Daoy (cell line): ENCODE measurements at places on chromosomes 1 and 21.

GRCh38 chr1:201023517-201023902 is at the start of gene KIF21B:
Gene KIF21B (minus strand): TSS chr1:201023714. CDS start chr1:201023383, 331 bp downstream.
- peak; percentile 88 for DNase-seq

- DNase-seq, result no peak
Observed at GRCh38 chr1:179923029-179923428, 31.6 kb upstream of the CEP350 start.

- peak; percentile 67 for DNase-seq
Observed at GRCh38 chr1:157193702-157194391, 55.7 kb upstream of the ETV3 start.

- DNase-seq, result no peak
Observed at GRCh38 chr1:22685591-22686059, 25.0 kb upstream of the EPHB2 start.

DNA sequence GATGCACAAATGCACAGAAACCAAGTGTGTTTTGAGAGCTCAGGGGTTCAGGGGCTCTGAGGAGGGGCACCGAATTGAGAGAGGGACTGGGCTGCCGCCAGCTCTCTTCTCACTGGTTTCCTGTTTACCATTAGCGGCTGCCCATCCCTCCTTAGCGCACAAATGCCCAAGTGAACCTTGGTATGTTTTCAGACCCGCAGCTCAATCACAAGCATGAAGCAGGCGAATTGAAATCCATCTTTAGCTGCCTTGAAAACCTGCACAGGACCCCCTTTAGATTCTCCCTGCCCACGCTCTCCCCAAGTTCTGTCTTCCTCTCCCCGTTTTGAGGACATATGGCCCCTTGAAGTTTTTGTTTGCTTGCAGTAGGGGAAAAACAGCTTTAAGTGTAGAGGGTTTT is 61.1 kb upstream of the ACOT11 start:
- DNase-seq, result no peak

DNA sequence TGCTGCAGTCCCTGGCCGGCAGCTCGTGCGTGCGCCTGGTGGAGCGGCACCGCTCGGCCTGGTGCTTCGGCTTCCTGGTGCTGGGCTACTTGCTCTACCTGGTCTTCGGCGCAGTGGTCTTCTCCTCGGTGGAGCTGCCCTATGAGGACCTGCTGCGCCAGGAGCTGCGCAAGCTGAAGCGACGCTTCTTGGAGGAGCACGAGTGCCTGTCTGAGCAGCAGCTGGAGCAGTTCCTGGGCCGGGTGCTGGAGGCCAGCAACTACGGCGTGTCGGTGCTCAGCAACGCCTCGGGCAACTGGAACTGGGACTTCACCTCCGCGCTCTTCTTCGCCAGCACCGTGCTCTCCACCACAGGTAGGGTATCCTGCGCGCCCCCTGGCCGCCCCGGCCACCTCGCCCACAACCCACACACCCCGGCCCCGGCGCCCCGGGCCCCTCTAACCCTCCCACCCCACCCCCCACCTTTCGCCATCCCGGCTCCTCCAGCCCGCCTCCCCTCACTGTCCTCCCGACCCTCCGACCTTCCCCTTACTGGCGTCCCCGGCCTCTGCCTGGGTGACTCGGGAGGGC is 352 bp downstream of the KCNK1 start:
- DNase-seq, result peak; percentile 70

DNA sequence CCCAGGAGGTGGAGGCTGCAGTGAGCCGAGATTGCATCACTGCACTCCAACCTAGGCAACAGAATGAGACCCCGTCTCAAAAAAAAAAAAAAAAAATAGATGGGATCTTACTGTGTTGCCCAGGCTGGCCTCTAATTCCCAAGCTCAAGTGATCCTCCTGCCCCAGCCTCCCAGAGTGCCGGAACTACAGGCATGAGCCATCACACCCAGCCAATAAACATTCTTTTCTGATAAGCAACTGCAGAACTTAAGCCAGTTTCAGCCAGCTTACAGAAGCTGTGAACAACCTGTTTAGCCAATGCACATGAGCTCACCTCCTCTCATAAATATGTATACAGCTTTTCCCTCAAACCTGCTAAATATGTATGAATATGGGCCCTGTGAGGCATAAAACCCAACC is 3.1 kb upstream of the MIIP start:
- no peak for DNase-seq

DNA sequence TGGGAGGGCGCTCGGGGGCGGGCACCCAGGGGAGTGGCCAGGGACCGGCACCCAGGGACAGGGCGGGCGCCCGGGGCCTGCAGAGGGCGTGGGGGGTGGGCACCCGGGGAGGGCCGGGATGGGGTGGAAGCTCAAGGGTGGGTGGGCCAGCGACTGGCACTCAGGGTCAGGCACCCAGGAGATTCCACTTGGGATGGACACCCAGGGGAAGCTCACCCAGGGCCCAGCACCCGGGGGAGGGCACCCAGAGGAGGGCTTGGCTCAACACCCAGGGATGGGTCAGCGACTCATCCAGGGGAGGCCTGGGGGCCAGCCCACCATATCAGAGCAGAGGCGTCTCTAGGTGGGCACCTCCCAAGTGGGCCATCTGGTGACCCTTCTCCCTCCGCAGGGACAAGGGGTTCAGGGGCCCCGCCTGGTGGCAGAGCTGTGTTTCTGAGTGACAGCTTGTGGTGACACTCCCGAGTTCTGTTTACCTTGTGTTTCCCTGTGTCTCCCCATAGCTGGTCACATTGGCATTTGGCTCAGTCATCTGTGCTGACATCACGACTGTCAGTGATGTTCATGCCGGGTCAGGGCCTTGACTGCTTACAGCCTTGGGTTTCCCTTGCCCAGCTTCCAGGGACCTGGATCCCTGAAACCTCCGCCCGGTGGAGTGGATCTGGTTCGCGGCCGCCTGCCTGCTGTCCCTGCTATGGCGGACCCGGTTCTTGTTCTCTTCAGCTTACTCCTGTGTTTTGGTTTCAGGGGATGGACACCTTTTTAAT is 749 bp downstream of the IBA57 start:
- peak; percentile 61 for DNase-seq

GRCh38 chr21:35195232-35195631 is 146.1 kb upstream of the RUNX1 start:
- DNase-seq, result peak; percentile 58

DNA sequence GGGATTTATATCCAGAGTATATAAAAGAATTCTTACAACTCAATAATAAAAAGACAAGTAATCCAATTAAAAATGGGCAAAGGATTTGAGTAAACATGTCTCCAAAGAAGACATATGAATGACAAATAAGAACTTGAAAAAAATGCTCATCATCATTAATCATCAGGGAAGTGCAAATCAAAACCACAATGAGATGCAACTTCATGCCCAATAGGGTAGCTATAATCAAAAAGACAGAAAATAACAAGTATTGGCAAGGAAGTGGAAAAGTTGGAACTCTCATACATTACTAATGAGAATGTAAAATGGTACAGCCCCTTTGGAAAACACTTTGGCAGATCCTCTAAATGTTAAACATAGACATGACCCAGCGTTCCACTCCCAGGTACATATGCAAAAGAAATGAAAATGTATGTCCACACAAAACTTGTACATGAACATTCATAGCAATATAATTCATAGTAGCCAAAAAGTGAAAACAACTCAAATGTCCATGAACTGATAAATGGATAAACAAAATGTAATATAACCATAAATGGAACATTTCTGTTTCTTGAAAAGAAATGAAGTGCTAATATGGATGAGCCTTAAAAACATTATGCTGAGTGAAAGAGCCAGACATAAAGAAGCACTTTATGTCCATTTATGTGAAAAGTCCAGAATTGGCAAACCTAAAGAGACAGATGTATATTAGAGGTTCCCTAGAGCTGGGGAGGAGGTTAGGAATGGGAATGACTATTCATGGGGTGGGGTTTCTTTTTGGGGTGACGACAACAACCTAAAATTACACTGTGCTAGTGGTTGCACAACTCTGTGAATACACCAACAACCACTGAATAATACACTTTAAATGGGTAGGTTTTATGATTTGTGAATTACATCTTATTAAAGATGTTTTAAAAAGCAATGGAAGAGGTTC is 259.7 kb downstream of the RHOU start:
- no peak for DNase-seq

DNA sequence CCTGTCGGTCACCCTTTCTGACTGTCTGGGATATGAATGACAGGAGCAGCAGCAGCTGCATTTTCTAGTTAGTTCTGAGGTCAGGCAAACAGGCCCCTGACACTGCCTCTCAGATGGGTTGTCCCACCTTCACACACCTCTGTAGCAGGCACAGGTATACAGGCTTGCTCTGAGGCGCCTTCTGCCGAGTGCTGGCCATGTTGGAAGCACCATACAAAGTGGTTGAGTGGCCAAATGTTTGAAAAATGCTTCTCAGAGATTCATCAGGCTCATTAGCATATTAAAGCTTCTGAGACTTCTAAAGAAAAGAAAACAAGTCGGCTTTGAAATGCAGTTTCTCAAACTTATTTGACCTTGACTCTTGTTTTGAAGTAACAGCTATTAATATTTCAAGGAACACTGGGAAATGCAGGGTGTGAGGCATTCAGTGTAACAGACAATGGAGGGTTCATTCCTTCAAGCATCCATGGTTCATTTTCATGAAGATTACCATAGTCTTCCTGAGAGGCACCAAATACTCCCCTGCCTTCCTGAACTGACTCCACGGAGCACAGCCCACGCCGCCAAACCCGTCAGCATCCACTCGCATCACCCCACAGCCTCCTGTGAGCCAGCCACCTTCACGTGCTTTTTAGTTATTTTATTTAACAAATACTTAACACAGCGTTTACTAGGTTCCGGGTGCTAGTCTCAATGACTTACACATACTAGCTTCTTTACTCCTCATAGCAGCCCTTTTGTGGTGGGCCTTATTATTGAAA is 81.8 kb downstream of the KCNN3 start:
- no peak for DNase-seq

DNA sequence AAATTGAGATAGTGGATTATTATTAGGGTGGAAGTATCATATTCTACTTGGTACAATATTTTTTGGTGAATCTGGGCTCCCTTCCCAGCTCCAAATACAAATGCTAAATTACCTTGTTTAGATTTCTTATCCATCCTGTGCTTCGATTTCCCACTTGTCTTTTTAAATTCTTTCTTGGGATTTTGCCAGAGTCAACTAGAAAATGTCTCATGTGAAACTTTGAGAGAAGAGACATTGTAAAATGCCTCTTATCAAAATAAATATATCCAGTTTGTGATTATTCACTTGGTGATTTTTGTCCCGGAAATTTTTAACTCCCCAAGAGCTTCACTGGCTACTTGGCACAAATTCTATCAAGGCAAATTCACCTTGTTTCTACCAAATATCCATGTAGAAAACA is 202.0 kb downstream of the FMN2 start:
- no peak for DNase-seq

DNA sequence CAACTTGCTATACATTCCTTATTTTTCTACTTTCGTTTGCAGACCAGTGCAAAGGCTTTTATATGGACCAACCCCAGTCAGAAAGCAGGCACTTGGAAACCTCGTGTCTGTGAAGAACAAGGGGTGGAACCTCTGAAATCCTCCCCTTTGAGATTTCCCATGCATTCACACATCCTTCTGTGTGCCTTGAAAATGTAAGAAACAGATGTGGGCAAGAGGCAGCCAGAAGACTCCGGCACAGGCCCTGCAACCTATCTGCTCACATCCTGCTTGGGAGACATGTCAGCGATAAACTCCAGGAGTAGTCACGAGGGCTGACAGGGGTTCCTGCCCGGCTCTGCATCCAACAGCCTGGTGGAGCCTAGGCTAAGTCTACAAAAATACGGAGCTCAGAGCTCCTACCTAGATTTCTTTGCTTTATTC is 42.5 kb downstream of the ETS2 start:
- DNase-seq, result no peak

DNA sequence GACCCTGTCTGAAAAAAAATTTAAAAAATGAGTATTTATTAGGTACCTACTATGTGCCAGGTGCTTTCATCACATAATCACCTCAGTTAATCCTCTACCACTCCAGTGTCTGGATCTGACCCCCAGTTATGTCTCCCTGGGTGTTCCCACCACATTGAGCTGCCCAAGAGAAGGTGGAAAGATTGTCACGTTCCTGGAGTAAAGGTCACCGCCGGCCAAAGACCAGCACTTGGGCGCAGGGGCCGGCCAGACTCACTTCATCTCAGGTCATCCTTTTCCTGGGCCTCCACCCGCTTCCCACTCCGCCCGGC is 714 bp downstream of the PYCR2 start:
- no peak for DNase-seq

DNA sequence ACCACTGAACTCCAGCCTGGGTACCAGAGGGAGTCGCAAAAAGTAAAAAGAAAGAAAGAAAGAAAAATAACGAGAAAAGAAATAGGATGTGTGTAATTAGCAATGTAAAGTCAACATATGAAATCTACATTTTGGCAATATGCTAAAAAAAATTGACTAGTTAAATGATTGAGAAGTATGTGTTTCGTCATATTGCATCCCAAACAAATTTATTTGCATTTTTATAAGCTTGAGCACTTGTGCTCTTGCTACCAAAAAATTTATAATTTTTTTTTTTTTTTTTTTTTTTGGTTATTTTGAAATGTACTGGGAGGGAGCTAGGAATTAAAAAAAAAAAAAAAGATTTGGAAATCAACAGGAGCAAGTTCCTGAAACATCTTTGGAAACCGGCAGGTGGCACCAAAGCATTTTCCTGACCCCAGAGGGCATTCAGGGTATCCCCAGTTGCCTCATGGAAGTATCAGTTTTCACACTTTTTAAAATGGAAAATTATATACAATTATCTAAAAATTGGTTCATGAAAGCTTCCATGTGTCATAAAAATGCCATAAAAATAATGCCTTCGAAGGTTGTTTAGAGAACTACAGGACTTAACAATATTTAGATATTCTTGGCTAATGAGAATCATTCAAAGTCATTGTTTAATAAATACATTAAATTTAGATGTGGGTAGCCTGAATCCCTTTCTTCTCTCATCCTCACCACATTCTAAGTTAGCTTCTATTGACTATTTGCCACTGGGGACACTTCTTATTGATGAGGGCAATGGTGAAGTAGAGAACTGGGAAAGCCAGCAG is 4.8 kb upstream of the HEATR1 start:
- peak; percentile 73 for DNase-seq

DNA sequence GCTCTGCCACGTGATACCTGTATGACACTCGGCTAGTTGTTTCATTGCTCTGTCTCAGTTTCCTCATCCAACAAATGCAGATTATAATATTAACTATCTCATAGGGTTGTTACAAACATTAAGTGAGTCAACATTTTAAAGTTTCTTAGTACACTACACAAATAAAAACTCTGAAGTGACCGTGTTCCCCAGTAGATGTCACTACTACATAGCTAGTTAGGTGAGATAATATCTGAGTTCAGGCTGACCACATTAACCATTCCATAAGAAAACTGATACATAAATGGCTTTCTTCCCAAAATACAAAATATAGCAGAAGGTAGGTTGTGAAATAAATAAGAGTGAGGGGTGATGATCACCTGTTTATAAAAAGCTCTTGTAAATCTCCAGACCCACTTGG is 214.1 kb downstream of the NUF2 start:
- peak; percentile 12 for DNase-seq

- DNase-seq, result peak; percentile 20
Observed at GRCh38 chr1:119448127-119448511, 33.2 kb downstream of the HSD3B2 start.

DNA sequence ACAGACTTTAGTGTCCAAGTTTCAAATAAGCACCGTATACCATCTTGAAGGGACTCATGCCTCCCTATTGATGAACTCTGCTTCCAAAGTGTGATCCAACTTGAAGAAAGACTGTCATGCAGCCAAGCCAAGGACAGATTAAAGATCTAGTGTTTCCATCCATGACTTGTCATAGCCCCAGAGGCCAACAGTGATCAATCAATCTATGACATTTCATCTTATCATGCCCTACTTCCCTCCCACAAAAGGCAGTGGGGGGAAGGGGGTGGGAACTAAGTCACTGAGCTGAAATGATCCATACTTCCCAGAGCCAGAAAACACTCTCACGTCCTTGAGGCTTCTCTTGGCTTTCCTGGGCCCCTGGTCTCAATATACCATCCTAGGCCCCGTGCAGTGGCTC is 4.0 kb downstream of the SERPINC1 start:
- DNase-seq, result no peak
